ENCODE measurements at places on chromosomes 5 and 9. TPM values are rescaled to one million over a fixed set of nuclear protein-coding genes. Genes with fewer than 3 reads are reported as not detected.

Gene IQGAP2
- 0.36 TPM for total RNA-seq

Gene PCDHGB6
- total RNA-seq, result 8.0 TPM

Gene PCDHA11
- total RNA-seq, result 0.36 TPM

Gene KIF20A
- total RNA-seq, result 7.2 TPM

Gene PLAC8L1
- total RNA-seq, result not detected

Gene WNT8A
- total RNA-seq, result not detected

Gene RMI1
- total RNA-seq, result 8.0 TPM

Gene PDE8B
- total RNA-seq, result under 0.01 TPM

Gene FOXD4
- total RNA-seq, result 0.29 TPM

Gene SHB
- total RNA-seq, result 9.4 TPM

Gene BHMT2
- 12.1 TPM for total RNA-seq

Gene FCN2
- total RNA-seq, result not detected

Gene SPINK7
- total RNA-seq, result not detected

Gene RGS7BP
- total RNA-seq, result under 0.01 TPM

Measured in osteoblast (primary cell).